ENCODE measurements at places on chromosomes 6 and 20. TPM values are rescaled to one million over a fixed set of nuclear protein-coding genes. Genes with fewer than 3 reads are reported as not detected.

SLC26A8 gene
- 0.02 TPM for polyA plus RNA-seq

IP6K3 gene
- polyA plus RNA-seq, result 0.46 TPM

ACSS2 gene
- 59.4 TPM for polyA plus RNA-seq

MCHR2 gene
- polyA plus RNA-seq, result not detected

RIMS4 gene
- 0.03 TPM for polyA plus RNA-seq

BHLHE23 gene
- polyA plus RNA-seq, result not detected

FNDC1 gene
- 0.03 TPM for polyA plus RNA-seq

SLC25A27 gene
- polyA plus RNA-seq, result 2.7 TPM

NUP43 gene
- polyA plus RNA-seq, result 26.0 TPM

FBXO9 gene
- 49.9 TPM for polyA plus RNA-seq

LPIN3 gene
- 3.0 TPM for polyA plus RNA-seq

TFAP2B gene
- not detected for polyA plus RNA-seq

ETV7 gene
- 0.18 TPM for polyA plus RNA-seq

SRMS gene
- polyA plus RNA-seq, result not detected

OLIG3 gene
- polyA plus RNA-seq, result not detected

RAD21L1 gene
- 0.16 TPM for polyA plus RNA-seq

BPIFB1 gene
- not detected for polyA plus RNA-seq

POM121L2 gene
- polyA plus RNA-seq, result not detected

Measured in fibroblast of lung (primary cell).